ENCODE measurements at places on chromosomes 6 and 20. TPM values are rescaled to one million over a fixed set of nuclear protein-coding genes. Genes with fewer than 3 reads are reported as not detected.

The DAAM2 gene
- not detected for polyA plus RNA-seq

The PAK5 gene
- not detected for polyA plus RNA-seq

The PRPF6 gene
- 68.1 TPM for polyA plus RNA-seq

The PTGIS gene
- not detected for polyA plus RNA-seq

The HLA-DRB5 gene
- polyA plus RNA-seq = 697 TPM

The IL20RA gene
- not detected for polyA plus RNA-seq

The GTSF1L gene
- 0.96 TPM for polyA plus RNA-seq

The SIRPD gene
- polyA plus RNA-seq = not detected

The FBXO5 gene
- polyA plus RNA-seq = 9.0 TPM

The HUS1B gene
- 2.2 TPM for polyA plus RNA-seq

The ADGRF1 gene
- polyA plus RNA-seq = not detected

The KCNK5 gene
- 0.16 TPM for polyA plus RNA-seq

The CAP2 gene
- not detected for polyA plus RNA-seq

The FOXQ1 gene
- polyA plus RNA-seq = not detected

The MUC22 gene
- not detected for polyA plus RNA-seq

The HLA-DPB1 gene
- 2,925 TPM for polyA plus RNA-seq

The MEA1 gene
- polyA plus RNA-seq = 103 TPM

The DEFB110 gene
- not detected for polyA plus RNA-seq

The ID4 gene
- not detected for polyA plus RNA-seq

The TBC1D7 gene
- polyA plus RNA-seq = 21.9 TPM

The OXT gene
- polyA plus RNA-seq = not detected

The C20orf202 gene
- not detected for polyA plus RNA-seq

The CHRNA4 gene
- not detected for polyA plus RNA-seq

The SYNJ2 gene
- polyA plus RNA-seq = 5.9 TPM

The BTN1A1 gene
- polyA plus RNA-seq = 0.19 TPM

The CTCFL gene
- not detected for polyA plus RNA-seq

The FKBP1C gene
- not detected for polyA plus RNA-seq

The NUP43 gene
- polyA plus RNA-seq = not detected

The BPIFA1 gene
- not detected for polyA plus RNA-seq

The FAM209B gene
- not detected for polyA plus RNA-seq
